GM10248 (cell line): ENCODE measurements at places on chromosomes 13 and 19.

DNA sequence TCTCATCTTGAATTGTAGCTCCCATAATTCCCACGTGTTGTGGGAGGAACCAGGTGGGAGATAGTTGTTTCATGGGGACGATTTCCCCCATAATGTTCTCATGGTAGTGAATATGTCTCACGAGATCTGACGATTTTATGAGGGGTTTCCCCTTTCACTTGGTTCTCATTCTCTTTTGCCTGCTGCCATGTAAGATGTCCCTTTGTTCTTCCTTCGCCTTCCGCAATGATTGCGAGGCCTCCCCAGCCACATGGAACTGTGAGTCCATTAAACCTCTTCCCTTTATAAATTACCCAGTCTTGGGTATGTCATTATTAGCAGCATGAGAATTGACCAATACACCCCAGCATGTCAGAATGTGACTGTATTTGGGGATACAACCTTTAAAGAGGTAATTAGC is 3.9 kb upstream of the FPR1 start:
- DNase-seq: no peak

DNA sequence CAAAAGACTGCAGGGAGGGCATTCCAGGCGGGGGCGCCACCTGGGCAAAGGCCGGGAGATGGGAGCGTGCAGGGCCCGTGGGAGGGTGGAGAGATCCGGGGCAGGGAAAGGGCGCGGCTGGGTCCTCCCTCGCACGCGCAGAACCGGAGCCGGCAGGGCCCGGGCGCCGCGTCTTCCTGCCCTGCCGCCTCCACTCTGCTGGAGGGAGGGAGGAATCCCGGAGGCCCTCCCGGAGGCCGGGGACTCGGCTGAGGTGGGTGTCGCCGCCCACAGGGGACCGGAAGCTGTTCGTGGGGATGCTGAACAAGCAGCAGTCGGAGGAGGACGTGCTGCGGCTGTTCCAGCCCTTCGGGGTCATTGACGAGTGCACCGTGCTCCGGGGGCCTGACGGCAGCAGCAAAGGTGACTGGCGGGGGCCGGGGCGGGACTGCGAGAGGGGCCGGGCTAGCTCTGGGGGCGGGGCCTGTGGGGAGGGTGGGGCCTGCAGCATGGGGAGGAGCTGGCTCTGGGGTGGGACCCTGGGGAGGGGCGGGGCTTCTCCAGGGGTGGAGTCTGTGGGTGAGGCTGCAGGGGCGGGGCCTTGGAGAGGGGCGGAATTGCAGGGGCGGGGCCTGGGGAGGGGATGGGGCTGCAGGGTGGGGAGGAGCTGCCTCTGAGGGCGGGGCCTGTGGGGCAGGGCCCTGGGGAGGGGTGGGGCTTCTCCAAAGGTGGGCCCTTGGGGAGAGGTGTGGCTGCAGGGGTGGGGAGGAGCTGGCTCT is 51.3 kb downstream of the CELF5 start:
- peak; percentile 98 for DNase-seq

DNA sequence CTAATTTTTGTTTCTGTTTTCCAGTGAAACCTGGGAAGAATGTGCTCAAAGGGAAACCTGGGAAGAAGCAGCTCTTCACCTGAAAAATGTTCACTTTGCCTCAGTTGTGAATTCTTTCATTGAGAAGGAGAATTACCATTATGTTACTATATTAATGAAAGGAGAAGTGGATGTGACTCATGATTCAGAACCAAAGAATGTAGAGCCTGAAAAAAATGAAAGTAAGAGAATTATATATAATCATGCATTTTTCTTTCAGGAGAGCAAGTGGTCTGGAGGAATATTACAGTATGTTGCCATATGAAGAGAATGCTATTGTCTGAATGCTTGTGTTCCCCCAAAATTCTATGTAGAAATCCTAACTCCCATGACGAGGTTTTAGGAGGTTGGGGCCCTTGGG is 3.4 kb downstream of the NUDT15 start:
- DNase-seq: no peak

- DNase-seq: no peak
These were observed 1709.2 kb upstream of the PCDH20 start for GRCh38 chr13:63124863-63125262.

GRCh38 chr13:23377579-23377978 is 55.9 kb downstream of the SACS start:
- no peak for DNase-seq

- DNase-seq: no peak
These were observed 21.4 kb upstream of the UPF3A start for GRCh38 chr13:114259974-114260373.

GRCh38 chr19:37855098-37855497 is 51.3 kb downstream of the WDR87 start:
- peak; percentile 40 for DNase-seq

GRCh38 chr19:46533078-46533620 is 37.5 kb upstream of the PNMA8B start:
- DNase-seq: no peak

DNA sequence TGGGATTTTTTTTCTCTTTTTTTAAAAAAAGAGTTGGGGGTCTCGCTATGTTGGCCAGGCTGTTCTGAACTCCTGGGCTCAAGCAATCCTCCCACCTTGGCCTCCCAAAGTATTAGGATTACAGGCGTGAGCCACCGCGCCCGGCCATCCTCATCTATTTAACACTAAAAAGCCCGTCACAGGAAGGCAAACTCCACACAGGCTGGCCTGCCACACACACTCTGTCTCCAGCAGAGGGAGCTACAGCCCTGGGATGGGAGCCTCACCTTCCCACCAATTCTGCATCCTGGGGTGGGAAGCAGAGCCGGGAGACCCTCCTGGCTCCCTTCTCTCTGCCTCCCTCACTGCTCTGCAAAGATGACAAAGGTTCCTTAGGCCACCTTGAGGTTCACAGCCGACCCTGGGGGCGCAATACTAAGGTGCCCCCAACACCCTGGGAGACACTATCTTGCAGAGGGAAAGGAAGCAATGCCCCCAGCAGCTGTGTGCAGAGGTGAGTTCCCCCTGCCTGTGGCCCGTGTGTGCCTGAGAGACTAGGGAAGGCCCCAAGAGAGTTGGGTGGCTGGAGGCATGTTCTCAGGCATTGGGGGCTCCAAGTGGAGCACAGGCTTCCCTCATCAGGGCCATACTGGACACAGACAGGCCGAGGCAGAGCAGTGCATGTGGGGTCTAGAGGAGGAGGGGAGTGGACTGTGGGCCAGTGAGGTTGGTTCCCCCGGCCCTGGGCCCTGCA is 27.4 kb upstream of the TIMM44 start:
- DNase-seq: peak; percentile 60

- DNase-seq: no peak
These were observed 21.8 kb upstream of the OBI1 start for GRCh38 chr13:78680576-78681350.

GRCh38 chr13:61410669-61411297 is 4.9 kb downstream of the PCDH20 start:
- DNase-seq: peak; percentile 16

DNA sequence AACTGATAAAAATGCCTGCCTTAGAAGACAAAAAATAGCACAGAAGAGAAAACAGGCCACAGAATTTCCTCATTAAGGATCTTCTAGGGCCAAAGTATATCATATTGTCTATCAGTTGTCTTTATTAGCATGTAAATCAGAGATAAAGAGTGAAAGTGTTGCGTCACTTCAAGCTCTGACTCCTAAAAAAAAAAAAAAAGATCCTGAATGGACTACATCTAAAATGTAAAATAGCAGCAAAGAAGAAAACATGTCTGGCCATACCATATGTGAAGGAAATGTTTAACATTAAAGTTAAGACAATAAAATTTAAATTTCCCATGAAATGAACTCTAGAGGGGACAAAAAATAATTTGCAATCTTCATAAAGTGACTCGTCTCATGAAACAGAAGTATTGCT is 237.4 kb downstream of the PCDH9 start:
- DNase-seq: no peak

DNA sequence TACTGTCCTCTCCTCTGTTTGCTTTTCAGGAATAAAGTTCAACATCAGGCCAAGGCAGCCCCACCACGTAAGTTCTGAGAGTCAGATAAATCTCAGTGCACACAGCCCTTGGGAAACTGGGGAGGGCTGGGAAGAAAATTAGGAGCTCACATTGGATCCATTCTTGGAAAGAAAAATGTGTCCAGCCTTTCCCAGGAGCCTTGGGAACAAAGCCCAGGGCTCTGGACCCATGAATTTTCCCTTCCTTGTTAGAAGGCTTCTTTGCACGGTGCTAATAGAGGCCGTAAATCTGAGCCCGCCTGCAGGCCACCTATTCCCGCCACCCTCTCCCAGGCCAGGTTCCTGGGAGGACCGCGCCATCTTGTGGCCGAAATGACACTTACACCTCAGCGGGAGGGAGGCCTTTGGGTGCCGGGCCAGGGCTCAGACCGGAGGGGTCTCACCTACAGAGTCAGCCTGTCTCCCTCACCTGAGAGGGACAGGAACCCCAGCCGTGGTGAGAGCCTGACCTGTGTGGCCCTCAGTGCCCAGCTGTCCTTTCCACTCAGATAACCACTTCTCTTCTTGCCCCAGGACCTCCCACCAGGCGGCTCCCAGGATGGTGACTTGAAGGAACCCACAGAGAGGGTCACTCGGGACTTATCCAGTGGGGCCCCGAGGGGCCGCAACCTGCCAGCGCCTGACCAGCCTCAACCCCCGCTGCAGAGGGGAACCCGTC is 25.1 kb upstream of the KCTD15 start:
- peak; percentile 84 for DNase-seq

DNA sequence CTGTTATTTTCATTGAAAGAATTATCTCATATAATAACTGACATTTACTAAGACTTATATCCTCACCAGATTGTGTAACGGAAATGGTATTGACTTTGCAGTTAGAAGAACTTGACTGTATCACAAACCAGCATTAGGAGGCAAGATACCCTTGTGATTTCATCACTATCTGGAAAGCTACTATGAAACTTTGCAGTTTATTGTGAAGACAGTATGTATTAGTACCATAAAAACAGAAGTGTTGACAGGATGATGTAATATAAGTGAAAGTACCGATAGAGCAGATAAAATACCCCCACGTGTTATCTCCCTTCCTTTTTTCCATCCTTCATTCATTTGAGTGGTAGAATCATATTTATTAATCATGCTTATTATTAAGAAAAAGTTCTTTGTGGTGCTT is 365.7 kb upstream of the KLHL1 start:
- DNase-seq: no peak

DNA sequence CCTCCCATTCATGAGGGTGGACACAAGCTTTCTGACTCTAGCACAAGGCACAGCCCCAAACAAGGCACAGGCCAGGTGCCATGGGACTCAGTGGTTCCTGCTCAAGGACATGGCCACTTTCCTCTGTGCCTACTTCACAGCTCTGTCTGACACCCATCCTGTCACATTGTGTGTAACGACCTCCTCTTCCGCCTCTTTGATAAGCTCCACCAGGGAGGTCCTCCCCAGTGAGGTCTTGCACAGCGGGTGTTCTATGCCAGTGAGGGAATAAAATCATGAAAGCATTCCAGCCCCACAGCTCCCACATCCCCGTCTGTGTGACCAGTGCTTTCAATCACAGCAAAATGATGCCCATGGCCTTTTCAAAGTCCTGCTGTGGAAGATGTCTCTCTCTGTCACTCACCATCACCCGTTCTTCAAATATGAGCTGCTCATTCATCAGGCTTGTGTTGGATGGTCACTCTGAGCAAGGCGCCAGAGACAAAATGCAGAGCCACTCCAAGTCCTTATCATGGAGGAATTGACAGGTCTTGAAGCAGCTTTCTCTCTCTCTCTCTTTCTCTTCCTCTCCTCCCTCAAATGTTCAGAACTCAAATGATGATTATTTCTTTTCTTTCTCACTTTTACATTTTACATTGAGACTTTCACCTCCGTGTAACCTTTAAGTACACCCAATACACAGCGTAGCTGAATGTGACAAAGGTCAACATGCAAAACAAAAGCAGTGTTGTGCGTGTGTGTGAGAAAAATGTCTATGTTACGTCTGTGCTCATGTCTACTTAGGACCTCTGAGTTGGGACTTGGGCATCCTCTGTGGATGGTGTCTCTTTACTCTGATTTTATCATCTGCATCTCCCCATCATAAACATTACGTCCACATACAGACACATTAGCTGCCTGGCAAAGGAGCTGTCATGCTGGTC is 8.0 kb upstream of the SPATA13 start:
- no peak for DNase-seq

GRCh38 chr19:51771376-51772130 is 10.6 kb downstream of the FPR2 start:
- peak; percentile 26 for DNase-seq

- DNase-seq: peak; percentile 94
These were observed 20.4 kb downstream of the LMTK3 start for GRCh38 chr19:48490981-48491792.

DNA sequence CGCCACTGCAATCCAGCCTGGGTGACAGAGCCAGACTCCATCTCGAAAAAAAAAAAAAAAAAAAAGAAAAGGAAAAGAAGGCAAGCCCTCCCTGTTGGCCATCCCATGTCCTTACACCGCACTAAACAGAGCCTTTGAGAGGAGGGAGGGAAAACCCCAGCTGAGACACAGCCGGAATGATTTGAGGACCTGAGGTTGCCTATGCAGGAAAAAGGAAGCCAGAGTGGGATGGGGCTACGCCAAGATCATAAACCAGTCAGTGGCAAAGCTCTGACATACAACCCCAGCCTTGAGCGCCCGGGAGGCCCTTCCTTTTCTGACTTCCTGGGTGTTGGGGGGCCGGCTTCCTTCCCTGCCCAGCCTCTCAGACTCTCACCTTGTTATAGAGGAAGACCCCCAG is 12.5 kb upstream of the CHERP start:
- no peak for DNase-seq

DNA sequence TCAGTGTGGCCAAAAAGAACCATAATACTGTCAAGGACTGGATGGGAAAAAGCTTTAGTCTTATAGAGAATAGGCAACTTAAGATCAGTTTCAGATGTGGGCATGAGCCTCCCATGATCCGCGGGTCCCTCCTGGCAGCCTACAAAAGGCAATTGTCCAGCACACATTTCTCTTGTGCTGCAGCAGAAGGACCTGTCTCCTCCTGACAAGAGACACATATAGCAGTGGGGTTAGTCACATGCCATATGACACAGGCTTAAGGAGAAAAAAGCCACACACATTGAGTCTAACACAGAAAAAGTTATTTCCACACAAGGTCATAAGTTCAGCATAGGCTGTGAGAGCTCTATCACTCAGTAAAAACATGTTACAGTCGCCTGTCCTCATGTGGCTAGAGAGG is 1378.7 kb upstream of the PRR20A start:
- DNase-seq: no peak

- no peak for DNase-seq
These were observed 1.7 kb upstream of the DLEU7 start for GRCh38 chr13:50845211-50845610.

GRCh38 chr13:49683489-49683888 is 7.8 kb downstream of the EBPL start:
- peak; percentile 38 for DNase-seq

GRCh38 chr19:23956051-23956450 is 41.4 kb downstream of the ZNF726 start:
- DNase-seq: no peak

GRCh38 chr19:55578031-55578760 is 2.5 kb downstream of the ZNF579 start:
- no peak for DNase-seq

GRCh38 chr13:46324976-46325375 is 62.1 kb downstream of the RUBCNL start:
- DNase-seq: no peak
